Hematopoietic multipotent progenitor cell treated with erythropoietin and hydrocortisone succinate and interleukin-3 and kit ligand, for 4 days (in vitro differentiated cells): ENCODE measurements at places on chromosomes 4 and X.
A peak's percentile ranks its signal among the peaks of the same experiment; 100 is the strongest.

- no peak for DNase-seq
Measured at GRCh38 chrX:2483398-2484060, 17.2 kb downstream of the DHRSX start.

- DNase-seq: no peak
Measured at GRCh38 chrX:140273921-140274320, 230.9 kb downstream of the SOX3 start.

DNA sequence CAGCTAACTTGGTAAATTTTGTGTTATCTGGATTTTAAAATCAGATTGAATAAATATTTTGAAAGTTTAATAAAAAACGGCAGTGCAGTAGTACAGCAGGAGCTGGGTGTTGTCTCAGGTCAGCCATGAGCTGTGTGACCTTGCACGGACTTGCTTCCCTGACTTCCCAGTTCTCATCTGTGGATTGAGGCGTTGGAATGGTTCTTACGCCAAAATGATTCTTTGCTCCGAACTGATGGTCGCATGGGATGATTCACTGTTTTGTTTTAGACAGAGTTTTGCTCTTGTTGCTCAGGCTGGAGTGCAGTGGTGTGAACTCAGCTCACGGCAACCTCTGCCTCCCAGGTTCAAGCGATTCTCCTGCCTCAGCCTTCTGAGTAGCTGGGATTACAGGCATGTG, 45.0 kb downstream of the RGS12 start:
- no peak for DNase-seq

GRCh38 chr4:26073886-26074560, 160.0 kb downstream of the SMIM20 start:
- DNase-seq: no peak

DNA sequence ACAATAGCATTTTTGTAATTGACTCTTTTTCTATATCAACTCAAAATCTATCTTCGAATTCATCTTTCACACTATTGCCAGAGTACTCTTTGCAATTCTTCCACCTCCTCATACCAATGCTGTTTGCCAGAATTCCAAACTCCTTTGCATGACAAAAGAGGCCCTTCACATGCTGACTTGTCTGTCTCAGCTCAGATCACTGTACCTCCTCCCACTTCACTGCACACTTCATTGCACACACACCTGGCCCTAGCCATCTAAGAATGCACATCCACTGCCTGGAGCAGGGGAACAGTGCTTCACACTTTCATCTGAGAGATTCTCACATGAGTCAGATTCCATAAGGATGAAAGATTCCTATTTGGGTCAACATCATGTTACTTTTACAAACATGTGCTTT, 56.5 kb downstream of the PRDM5 start:
- DNase-seq: no peak

DNA sequence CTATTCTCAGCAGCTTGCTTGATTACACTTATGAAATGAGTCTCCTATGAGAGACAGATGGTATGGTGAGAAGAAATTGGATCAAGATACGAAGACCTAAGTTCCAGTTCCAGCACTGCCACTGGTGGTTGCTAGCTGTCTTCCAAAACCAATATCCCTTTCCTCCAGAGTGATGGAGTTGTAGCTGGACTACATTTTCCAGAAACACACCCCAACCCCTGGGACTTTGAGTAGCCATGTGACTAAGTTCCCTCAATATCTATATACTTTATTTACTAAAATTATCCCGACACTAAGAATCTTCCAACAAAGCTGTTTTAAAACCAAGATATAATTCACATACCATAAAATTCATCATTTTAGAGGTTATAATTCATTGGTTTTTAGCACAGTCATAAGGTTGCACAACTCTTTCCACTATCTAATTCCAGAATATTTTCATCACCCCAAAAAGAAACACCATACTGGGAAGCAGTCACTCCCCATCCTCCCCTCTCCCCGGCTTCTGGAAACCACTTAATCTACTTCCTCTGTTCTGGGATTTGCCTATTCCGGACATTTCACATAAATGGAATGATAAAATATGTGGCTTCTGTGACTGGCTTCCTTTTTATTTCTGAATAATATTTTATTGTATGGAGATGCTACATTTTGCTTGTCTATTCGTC, 118.0 kb downstream of the MANBA start:
- DNase-seq: no peak

GRCh38 chr4:5368426-5368825, 317.1 kb downstream of the STK32B start:
- no peak for DNase-seq

- DNase-seq: no peak
Measured at GRCh38 chr4:182310316-182310715, 67.1 kb downstream of the TENM3 start.

GRCh38 chrX:68994891-68995255, 166.1 kb downstream of the EFNB1 start:
- DNase-seq: no peak

DNA sequence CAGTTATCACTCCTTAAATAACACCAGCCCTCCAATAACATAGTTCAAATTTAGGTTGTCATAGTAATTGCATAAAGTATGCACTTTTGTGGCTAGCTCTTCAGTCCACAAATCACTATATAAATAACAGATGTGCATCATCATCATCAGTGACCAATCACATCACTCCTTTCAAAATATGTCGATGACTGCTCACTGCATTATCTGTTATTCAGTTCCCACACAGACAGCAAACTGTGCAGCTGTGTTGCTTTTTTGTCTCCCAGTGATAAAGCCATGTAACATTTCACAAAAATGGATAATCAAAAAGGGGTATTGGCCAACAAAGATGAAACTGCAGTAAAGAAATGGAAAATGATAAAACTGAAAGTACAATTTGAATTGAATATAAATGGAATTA, 205.4 kb downstream of the DCLK2 start:
- DNase-seq: peak; percentile 15

GRCh38 chr4:48137846-48138245, 3.8 kb upstream of the TXK start:
- no peak for DNase-seq

DNA sequence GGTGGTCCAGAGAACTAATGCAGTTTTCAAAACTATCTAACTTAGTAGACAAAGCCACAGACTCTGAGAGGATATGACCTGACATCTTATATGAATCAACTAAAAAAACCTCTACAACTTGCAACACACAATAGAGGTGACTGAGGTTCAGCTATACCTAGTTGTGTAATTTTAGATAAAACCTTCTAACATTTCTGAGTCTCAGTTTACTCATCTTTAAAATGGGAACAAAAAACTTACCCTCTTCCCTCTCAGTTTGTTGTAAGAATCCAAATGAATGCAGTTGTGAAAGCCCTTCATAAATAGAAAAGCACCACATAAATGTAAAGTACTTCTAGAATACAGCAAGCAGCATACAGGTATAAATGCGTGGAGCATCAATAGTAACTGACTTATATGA, 5.9 kb downstream of the SH3D19 start:
- DNase-seq: no peak

DNA sequence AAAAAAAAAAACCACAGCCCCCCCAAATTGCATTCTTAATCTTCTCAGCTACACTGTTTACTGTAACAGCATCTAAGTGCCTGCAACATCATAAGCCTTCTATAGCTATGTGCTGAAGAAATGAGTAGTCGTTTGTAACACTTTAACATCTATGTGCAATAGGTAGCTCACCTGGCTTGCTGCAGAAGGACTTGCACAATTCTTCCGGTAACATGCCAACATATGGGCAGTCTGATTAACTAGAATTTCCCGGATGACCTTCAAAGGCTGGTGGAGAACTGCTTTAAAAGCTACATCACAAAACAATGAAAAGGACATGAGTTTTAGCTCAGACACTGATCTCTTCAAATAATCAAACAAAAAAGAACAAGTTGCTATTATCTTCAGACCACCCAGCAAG, 52.9 kb downstream of the METTL14 start:
- DNase-seq: no peak

GRCh38 chrX:123331859-123332258, 147.8 kb downstream of the GRIA3 start:
- no peak for DNase-seq

GRCh38 chr4:152917543-152918395, 18.4 kb upstream of the FHDC1 start:
- no peak for DNase-seq

DNA sequence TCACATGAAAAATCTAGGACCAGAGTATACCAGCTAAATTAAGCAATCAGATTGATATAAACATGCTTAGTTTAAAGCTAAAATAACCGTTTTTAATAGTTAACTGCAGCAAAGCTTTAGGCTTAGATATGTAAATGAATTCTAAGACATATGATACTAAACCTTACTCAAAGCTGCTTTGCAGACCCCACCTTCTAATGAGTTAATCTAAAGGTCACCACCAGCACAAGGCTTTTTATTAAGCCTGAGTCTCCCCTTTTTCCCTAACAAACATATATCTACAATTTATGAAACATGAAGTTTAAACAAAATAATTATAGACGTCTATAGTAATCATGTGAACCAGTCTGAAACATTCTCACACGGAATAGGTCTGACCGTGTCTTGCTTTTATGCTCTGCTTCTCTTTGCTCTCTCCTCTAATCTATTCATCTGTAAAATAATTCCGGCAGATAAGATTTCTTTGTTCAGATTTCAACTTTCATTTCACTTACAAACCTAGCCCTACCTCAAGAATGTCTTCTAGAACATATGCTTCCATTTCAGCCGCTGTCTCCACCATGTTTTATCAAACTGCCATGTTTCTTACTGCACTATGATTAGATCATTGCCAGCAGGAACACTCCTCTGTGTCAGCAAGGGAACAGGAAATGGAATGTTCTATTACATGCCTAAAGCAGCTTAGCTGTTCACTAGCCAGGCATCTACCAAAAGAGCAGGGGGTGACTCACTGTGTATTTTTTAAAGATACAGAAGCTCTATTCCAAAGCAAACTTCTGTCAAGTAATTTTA, 35.9 kb downstream of the ANKRD17 start:
- DNase-seq: peak; percentile 97

GRCh38 chr4:149279776-149280175, 535.9 kb downstream of the IQCM start:
- no peak for DNase-seq

- no peak for DNase-seq
Measured at GRCh38 chr4:84673475-84674240, 90.7 kb downstream of the CDS1 start.

- DNase-seq: peak; percentile 3
Measured at GRCh38 chr4:113564493-113564892, 197.0 kb downstream of the CAMK2D start.

DNA sequence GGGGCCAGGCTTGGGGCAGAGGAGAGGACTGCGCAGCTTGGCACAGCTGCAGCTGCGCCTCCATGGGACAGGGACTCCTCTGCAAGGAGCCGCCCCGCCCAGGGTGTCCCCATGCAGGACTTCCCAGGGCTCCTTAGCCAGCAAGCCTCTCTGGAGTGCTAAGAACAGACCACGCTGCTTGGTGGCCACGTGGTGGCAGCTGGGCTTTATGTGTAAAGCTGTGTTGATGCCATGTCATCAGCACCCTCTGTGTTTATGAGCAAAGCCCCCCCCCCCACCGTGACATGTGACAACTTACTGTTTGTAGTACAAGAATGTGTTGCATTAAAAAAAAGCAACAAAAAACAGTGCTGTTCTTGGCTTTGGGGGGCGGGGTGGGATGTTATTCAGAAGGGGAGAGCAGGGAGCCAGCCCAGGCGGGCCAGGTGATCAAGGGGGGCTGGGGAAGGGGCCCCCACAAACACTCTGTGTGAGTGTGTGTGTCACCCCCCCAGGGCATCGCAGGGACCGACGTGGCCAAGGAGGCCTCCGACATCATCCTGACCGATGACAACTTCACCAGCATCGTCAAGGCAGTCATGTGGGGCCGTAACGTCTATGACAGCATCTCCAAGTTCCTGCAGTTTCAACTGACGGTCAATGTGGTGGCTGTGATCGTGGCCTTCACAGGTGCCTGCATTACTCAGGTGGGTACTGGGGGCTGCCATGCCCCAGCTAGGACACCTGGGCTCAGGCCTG, 40.3 kb downstream of the ATP2B3 start:
- DNase-seq: no peak

DNA sequence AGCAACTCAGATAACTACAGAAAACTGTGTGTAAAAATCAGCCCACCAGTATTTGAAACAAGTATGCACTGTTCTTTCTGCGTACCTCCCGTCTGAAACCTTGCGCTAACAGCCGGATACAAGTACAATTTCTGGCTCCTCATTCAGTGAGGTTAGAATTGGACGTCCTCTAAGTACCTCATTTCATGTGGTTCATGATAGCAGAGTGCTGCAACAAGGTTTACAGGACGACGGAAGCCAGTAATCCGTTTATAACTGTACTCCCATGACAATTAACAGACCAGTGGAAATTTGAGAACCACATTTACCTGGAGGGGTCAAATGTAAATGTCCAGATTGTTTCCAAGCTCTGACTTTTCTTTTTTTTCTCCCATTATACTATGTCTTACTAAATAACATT, 52.9 kb upstream of the TENM3 start:
- DNase-seq: no peak
